ENCODE measurements at places on chromosomes 16 and 17.
A peak's percentile ranks its signal among the peaks of the same experiment; 100 is the strongest.

DNA sequence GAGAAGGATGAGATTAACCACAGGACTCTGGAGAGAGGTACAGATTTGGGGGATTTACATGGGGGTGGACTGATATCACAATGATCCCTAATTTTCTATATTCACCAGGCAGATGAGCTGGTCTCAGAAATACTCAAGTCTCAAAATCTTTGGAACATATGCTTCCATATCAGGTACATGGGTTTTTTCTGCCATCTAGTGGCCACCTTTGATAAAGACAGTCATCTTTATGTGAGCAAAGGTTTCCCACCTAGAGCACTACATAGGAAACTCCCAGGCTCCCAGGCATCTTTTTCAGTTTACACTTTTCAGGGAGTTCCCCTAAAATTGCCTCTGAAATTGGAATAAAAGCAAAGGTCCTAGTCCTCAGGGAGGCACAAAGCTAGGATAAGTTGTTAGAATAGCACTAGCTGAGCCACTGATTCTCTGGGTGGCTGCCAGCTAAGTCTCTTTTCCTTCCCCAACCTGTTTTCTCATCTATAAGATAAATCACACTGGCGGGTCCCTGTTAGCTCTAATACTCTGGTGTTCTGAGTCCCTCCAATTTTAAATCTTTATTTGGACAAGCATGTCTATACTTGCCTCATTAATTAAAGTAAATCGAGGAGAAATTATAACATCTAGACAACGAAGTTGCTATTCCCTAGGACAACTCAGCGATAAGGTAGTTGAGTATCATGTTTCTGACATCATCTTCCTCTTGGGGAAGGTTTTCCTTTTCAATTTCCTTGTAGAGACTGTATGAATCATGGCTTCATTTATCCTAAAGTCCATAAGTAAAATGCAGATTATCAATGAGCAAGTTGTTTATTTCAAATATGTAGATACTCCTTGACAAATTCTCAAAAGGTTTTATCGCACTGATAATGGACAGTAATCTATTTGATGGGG, 19.0 kb upstream of the MON1B start:
- DNase-seq: no peak

- DNase-seq: peak; percentile 68
These were observed 7.8 kb upstream of the PDK2 start for GRCh38 chr17:50087246-50087911.

DNA sequence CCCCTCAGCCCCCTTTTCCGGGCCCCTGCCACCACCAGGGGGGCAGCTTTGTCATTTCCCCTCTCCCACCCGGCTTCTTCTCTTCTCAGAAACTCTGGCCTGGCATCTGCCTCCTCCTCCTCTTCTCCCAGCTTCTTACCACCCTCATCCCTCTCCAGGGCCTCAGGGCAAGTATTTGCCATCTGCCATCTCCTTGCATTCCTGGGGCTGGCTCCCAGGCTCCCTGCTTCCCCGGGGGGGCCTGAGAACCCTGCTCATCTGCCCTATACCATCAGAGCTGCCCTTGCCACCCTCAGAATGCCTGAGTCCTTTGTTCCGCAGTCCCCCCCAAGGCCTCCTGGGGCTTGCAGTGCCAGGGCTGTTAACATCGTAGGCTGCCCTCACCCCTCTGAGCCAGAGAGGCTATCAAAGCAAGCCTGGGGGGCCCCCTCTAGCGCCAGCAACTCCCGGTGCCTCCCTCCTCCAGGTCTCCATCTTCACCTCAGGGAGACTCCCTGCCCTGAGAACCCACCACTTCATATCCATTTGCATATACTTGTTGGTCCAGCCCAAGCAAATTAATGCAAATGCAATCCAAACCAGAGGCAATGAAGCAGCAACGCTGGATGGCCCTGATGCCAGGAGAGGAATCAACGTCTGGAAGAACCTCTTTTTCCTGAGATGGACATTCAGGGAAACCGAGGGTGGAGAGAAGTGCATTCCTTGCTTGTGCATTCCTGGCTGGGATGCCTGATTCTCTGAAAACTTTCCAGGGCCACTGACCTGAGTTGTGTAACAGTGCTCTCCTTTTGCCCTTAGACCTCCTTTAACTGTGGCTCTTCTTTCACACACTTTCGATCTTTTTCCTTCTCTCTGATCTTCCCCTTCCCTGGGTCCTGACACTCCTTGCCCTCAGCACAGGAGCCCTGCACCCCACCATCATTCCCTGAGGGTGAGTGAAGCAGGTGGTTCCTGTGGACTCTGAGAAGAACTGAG, 20.7 kb upstream of the SP2 start:
- DNase-seq: no peak

- DNase-seq: no peak
These were observed 520.8 kb upstream of the ZFHX3 start for GRCh38 chr16:73568769-73569168.
